ENCODE measurements at places on chromosomes 2 and 18. TPM values are rescaled to one million over a fixed set of nuclear protein-coding genes. Genes with fewer than 3 reads are reported as not detected.
A peak's percentile ranks its signal among the peaks of the same experiment; 100 is the strongest.

DNA sequence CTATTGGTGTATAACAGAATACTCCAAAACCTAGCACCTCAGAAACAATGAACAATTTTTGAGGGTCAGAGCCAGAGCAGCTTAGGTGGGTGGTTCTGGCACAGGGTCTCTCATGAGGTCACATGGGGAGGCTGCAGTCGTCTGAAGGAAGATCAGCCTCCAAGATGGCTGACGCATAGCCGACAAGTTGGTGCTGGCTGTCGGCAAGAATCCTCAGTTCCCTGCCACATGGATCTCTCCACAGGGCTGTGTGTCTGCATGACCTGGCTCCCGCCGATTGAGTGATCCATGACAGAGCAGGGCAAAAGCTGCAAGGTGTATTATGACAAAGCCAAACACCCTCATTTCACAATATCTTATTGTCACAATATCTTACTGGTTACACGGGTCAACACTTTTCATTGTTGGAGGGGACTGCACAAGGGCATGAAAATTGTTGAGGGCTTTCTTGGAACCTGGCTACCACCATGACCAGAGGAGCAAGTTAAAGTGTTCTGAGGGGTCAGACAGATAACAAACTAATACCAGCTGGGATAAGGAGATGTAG is 4.2 kb downstream of the MYL12B start:
- no peak overlapping the region for H3K27ac ChIP-seq
- no peak overlapping the region for H3K4me3 ChIP-seq
- no peaks in the 10 kb centered on the region for H3K27me3 ChIP-seq
- H3K36me3 ChIP-seq = no peaks in the 10 kb centered on the region

GRCh38 chr2:19319064-19319463 is 39.4 kb downstream of the OSR1 start:
- DNase-seq = no peak
- no peaks in the 10 kb centered on the region for H3K4me1 ChIP-seq
- no peak overlapping the region for H3K4me3 ChIP-seq
- no peak overlapping the region for H3K27ac ChIP-seq
- no peaks in the 10 kb centered on the region for H3K27me3 ChIP-seq

DNA sequence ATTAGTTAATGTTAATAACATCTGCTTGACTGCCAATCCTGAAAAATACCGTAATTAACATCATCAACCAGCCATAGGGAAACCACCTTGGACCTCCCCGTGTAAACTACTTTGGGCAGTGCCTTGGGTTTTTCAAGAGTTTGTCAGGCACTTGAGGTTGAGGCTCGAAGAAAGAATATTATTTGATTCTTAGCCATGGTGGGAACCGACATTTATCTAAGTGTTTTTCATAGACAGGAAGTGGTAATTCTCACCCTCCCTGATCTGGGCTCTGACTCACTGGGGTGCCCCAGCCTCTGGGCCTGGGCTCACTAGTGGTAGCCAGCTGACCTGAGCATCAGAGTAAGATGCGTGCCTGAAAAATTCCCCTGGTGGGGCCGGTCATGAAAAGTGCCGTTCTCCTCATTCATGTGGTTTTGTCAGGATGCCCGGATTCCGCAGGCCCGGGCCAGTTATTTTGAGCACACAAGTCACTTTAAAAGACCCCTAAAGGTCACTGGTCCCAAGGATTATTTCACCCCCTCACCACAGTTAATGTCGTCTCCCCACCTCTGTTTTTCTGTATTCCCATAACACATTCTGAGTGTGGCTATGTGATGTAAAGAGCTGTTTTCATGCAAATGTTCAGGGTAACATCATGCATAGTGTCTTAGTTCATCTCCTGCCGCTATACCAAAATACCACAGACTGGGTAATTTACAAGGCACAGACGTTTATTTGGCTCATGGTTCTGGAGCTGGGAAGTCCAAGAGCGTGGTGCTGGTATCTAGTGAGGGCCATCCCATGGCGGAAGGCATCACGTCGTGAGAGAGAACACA is 21.6 kb upstream of the SPATA3 start:
- no peak overlapping the region for H3K4me3 ChIP-seq
- DNase-seq = no peak
- no peaks in the 10 kb centered on the region for H3K27me3 ChIP-seq
- no peaks in the 10 kb centered on the region for H3K4me1 ChIP-seq

- no peaks in the 10 kb centered on the region for H3K36me3 ChIP-seq
- no peak overlapping the region for H3K27ac ChIP-seq
- H3K4me3 ChIP-seq = no peak overlapping the region
Observed at GRCh38 chr2:97739893-97740245, 26.5 kb downstream of the ZAP70 start.

GRCh38 chr2:159459279-159459678 is 157.1 kb downstream of the BAZ2B start:
- no peaks in the 10 kb centered on the region for H3K27me3 ChIP-seq
- no peak overlapping the region for H3K4me3 ChIP-seq
- H3K36me3 ChIP-seq = no peaks in the 10 kb centered on the region
- no peak overlapping the region for H3K27ac ChIP-seq
- H3K4me1 ChIP-seq = peaks cover 45% of the 10 kb centered on the region

- no peak overlapping the region for H3K27ac ChIP-seq
- no peak overlapping the region for H3K4me3 ChIP-seq
- H3K36me3 ChIP-seq = no peaks in the 10 kb centered on the region
- H3K27me3 ChIP-seq = no peaks in the 10 kb centered on the region
- no peak for DNase-seq
- no peaks in the 10 kb centered on the region for H3K4me1 ChIP-seq
Observed at GRCh38 chr2:157283468-157283867, 26.0 kb downstream of the GALNT5 start.

DNA sequence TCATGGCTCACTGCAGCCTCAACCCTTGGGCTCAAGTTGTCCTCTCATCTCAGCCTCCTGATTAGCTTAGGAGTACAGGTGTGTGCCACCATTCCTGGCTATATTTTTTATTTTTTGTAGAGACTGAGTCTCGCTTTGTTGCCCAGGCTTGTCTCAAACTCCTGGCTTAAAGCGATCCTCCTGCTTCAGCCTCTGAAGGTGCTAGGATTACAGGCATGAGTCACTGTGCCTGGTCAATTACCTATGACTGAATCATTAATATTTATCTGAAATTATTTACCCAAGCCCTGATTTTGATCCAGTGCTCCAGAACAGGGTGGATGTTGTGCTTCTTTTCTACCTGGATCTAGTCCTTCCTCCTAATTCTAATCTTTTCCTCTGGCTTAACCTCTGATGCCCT is 87.8 kb downstream of the MAP2 start:
- no peak overlapping the region for H3K27ac ChIP-seq
- no peak overlapping the region for H3K4me3 ChIP-seq
- H3K4me1 ChIP-seq = no peaks in the 10 kb centered on the region
- no peaks in the 10 kb centered on the region for H3K36me3 ChIP-seq
- no peak for DNase-seq
- no peaks in the 10 kb centered on the region for H3K27me3 ChIP-seq

- H3K36me3 ChIP-seq = no peaks in the 10 kb centered on the region
- no peak overlapping the region for H3K27ac ChIP-seq
- no peak for DNase-seq
- no peaks in the 10 kb centered on the region for H3K27me3 ChIP-seq
- H3K4me3 ChIP-seq = no peak overlapping the region
Observed at GRCh38 chr2:128832946-128833663, 514.4 kb upstream of the HS6ST1 start.

GRCh38 chr2:130241041-130241707 is 42.9 kb upstream of the TUBA3E start:
- H3K27me3 ChIP-seq = no peaks in the 10 kb centered on the region
- no peak for DNase-seq
- H3K4me1 ChIP-seq = no peaks in the 10 kb centered on the region
- H3K4me3 ChIP-seq = no peak overlapping the region
- H3K27ac ChIP-seq = no peak overlapping the region
- no peaks in the 10 kb centered on the region for H3K36me3 ChIP-seq

DNA sequence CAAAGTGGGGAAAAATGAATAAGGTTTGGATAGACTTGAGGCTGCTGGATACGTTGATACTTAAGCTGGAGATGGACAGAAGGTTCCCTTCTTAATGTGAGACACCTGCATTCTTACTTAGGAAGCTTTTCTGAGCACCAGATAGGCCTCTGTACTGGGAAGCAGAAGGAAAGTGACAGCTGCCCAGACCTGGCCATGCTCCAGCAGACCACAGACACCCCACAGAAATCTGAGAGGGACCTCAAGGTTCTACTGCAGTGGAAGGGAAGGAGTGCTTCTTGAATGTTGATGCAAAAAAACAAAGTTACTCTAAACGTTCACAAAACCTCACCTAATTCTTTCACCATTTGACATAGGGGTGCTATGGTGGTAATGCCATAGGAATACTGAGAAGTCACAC is 642.1 kb upstream of the ID2 start:
- H3K36me3 ChIP-seq = no peaks in the 10 kb centered on the region
- no peaks in the 10 kb centered on the region for H3K27me3 ChIP-seq

GRCh38 chr2:132974467-132975095 is 304.6 kb upstream of the LYPD1 start:
- no peaks in the 10 kb centered on the region for H3K27me3 ChIP-seq
- no peak overlapping the region for H3K4me3 ChIP-seq
- no peaks in the 10 kb centered on the region for H3K4me1 ChIP-seq
- DNase-seq = no peak
- H3K27ac ChIP-seq = no peak overlapping the region

DNA sequence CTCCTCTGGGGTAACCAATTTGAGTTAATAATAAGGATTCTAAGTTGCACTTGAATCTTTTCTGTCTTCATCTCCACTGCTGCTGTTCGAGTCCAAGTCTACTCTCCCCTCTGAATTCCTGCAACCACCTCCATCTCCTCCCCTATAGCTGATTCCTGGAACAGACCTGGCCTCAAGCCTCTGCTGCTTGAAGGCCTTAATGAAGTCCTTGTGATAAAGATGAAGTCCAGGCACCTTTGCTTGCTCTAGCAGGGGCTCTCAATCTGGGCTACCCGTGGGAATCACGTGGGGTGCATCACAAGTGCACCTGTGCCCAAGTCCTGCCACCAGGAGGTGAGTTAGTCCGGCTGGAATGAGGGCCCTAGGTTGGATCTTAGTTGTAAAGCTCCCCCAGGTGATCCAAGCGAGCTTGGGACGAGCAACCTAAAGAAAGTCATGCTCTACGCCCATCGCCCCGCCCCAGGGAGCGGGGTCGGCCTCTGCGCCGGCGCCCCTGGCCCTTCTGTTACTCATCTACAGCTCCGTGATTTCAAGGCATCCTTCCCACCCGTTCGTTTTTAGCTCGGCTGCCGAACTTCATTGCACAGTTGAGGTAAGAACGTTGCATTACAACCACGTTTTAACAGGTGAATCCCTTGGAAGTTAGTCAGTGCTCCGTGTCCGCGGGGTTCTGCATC is 905 bp upstream of the IAH1 start:
- peak overlapping the region; percentile 92 for H3K4me3 ChIP-seq
- peaks cover 41% of the 10 kb centered on the region for H3K4me1 ChIP-seq
- H3K27ac ChIP-seq = peak overlapping the region; percentile 92
- no peaks in the 10 kb centered on the region for H3K36me3 ChIP-seq
- H3K27me3 ChIP-seq = no peaks in the 10 kb centered on the region
- no peak for DNase-seq

GRCh38 chr2:219437690-219438206 is 3.1 kb downstream of the SPEG start:
- no peak overlapping the region for H3K4me3 ChIP-seq
- H3K36me3 ChIP-seq = no peaks in the 10 kb centered on the region
- DNase-seq = peak; percentile 65
- no peaks in the 10 kb centered on the region for H3K27me3 ChIP-seq

- H3K27me3 ChIP-seq = no peaks in the 10 kb centered on the region
- no peaks in the 10 kb centered on the region for H3K4me1 ChIP-seq
- H3K36me3 ChIP-seq = no peaks in the 10 kb centered on the region
- H3K4me3 ChIP-seq = no peak overlapping the region
Observed at GRCh38 chr2:57894381-57894780, 152.2 kb upstream of the VRK2 start.

DNA sequence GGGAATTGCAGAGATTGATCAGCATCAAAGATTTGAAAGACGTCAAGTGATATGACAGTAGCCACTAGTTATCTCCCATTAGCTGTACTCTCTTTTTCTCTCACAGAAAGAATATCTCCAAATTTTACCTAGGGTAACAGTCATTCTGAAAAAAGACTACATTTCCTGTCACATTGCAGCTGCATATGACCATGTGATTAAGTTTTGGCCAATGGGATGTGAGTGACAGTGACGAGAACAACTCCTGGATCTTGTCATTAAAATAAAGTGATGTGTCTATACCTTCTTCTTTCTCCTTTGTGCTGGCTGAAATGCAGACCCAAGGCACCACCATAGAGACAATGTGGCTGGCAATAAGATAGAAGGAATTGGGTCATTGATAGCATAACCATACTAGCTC is 10.5 kb upstream of the NEUROD1 start:
- H3K4me1 ChIP-seq = no peaks in the 10 kb centered on the region
- DNase-seq = no peak

DNA sequence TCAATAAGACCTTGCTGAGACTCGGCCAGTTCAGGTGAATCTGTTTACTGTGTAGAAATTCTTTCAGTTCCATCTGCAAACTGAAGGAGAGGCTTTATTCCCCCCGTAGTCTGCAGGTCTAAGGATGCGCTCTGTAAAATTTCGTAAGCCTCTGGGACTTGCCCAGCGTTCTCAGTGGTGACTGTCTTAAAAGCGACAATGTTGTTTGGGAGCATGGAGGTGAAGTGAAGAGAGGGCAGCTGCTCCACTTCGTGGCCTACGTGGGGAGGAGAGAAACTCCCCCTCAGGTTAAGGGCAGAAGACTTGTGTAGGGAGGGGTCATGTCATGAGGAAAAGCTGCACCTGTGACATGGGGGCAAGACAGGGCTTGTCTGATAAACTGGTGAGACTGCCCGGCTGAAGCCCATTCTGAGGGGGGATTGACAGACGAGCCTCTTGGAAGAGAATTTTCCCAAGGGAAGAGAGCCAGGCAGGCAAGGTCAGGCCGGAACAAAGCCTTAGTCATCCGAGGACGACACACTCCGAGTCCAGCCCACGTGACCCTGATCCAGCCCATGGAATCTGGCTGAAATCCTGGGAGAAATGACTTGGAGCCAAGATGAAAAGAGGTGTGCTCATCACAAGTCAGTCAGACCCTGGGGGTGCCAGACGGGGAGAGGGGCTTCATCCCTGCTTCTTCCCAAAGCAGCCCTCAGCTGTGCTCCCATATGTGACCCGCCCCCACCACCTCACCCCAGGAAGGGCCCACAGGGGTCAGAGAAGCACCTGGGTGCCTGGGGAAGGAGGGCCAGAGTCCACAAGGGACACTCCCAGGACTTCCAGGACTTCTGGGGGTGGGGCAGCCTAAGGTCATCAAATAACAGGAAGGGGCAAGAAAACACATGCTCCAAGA is 88.5 kb upstream of the SH3BP4 start:
- H3K27me3 ChIP-seq = no peaks in the 10 kb centered on the region
- no peaks in the 10 kb centered on the region for H3K4me1 ChIP-seq
- DNase-seq = peak; percentile 70

Gene KCNJ13
- total RNA-seq = not detected

Gene LYG2
- not detected for total RNA-seq

Gene CHMP3
- total RNA-seq = 131 TPM

Gene MALL
- total RNA-seq = 5.8 TPM

Gene DCC
- 0.81 TPM for total RNA-seq
